ENCODE measurements at places on chromosomes 4 and X. TPM values are rescaled to one million over a fixed set of nuclear protein-coding genes. Genes with fewer than 3 reads are reported as not detected.

FDCSP gene
- total RNA-seq, result not detected

PGM2 gene
- 37.4 TPM for total RNA-seq

OTC gene
- total RNA-seq, result not detected

DNA sequence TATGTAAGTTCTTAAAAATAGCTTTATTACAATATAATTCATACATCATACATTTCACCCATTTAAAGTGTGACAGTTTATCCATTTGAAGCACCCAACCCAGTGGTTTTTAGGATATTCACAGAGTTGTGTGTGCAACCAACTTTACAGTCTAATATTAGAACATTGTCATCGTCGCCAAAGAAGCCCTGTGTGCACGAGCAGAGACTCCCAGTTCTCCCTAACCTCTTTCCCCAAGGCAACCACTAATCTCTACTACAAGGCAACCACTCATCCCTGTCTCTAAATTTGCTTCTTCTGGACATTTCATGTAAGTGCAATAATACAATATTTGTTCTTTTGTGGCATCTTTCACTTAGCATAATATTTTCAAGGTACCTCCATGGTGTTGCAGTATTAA, 47.7 kb downstream of the CLDN22 start:
- H3K4me1 ChIP-seq, result no peaks in the 10 kb centered on the region
- DNase-seq, result no peak
- no peaks in the 10 kb centered on the region for H3K36me3 ChIP-seq
- H3K4me3 ChIP-seq, result no peak overlapping the region

KLB gene
- total RNA-seq, result not detected

ARHGEF38 gene
- 0.26 TPM for total RNA-seq

DNA sequence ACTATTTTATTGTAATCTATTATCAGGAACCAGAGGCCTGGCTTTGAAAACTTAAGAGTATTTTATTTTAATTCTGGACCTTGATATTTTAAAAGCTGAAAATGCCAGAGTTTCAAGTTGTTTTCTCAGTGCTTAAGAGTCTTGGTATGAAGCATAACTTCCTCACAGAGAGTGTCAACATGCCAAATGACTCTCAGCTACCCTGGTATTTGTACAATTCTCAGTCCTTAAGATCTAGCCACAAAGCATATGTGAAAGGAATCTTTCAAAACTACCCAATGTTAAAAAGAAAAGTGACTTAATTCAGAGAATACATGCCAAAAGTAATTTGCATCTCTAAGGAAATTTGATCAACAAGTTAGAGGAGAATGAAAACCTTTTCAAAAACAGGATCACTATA, 171.9 kb downstream of the DKK2 start:
- no peak overlapping the region for H3K4me3 ChIP-seq
- no peak for DNase-seq

DNA sequence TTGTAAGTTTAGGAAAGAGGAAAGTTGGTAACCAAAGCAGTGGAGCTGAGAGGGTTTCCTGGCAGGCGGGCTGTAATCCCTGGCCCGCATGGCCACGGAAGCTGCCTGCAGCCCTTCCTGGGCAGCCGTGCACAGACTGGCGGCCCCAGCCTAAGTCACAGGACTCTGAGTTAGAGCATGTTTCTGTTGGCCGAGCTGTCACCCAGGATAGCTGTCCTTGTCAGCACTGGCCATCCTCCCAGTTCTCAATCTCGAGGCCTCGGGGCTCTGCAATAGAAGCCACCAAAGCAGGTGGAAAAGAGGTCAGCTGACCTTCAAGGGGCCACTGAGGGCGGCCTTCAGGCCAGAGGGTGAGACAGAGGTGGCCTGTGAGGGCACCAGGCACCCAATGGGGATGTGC, 20.5 kb downstream of the PNMA6E start:
- H3K27ac ChIP-seq, result no peak overlapping the region
- no peaks in the 10 kb centered on the region for H3K4me1 ChIP-seq
- no peaks in the 10 kb centered on the region for H3K27me3 ChIP-seq
- no peaks in the 10 kb centered on the region for H3K36me3 ChIP-seq

DNA sequence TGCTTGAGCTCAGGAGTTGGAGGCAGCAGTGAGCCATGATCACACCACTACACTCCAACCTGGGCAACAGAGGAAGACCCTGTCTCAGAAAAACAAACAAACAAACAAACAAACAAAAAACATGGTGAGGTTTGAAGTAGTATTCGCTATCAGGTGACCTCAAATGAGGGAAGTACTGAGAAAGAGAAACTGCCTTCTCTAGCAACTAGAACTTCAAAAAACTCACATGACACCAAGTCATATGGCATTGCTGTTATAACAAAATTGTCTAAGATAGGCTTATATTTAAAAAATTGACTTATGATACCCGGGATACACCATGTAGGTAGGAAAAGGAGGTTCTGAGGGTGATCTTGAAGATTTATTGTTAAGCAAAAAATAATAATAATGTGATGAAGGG, 10.3 kb downstream of the MPP1 start:
- no peaks in the 10 kb centered on the region for H3K36me3 ChIP-seq
- no peak overlapping the region for H3K4me3 ChIP-seq
- H3K27me3 ChIP-seq, result no peaks in the 10 kb centered on the region
- no peak overlapping the region for H3K27ac ChIP-seq
- no peaks in the 10 kb centered on the region for H3K4me1 ChIP-seq

DNA sequence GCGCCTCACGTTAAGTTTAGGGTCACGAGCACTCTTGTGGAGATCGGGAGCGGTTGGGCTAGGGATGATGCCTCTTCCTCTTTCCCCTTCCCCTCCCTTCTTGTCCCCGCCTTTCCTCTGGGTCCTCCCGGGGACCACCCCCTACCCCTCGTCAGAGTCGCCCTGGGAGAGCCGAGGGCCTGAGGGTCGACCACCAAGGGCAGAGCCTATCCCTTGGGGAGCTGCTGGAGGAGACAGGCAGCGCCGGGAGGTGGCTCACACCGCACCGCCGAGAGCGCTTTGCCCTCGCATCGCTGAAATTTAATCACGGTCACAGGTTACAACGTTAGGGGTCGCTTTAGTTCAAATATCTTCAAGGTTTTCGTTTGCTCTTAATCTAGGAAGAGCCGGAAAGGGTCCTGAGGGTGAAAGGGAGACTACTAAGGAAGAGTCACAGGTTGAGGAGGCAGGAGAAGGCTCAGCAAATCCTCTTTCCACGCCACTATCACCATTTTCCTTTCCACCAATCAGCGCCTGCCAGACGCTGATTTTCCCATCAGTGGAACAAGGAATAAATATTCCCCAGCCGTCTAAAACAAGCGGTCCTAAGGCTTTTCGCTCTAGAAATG, 528 bp upstream of the SNCA start:
- H3K4me1 ChIP-seq, result no peaks in the 10 kb centered on the region
- H3K4me3 ChIP-seq, result peak overlapping the region; percentile 62
- H3K27me3 ChIP-seq, result no peaks in the 10 kb centered on the region
- DNase-seq, result peak; percentile 25
- no peaks in the 10 kb centered on the region for H3K36me3 ChIP-seq

GRCh38 chrX:115364670-115365069, 75.2 kb downstream of the LUZP4 start:
- no peaks in the 10 kb centered on the region for H3K4me1 ChIP-seq
- peak; percentile 32 for DNase-seq
- no peak overlapping the region for H3K4me3 ChIP-seq
- no peaks in the 10 kb centered on the region for H3K27me3 ChIP-seq
